Foreskin keratinocyte (primary cell): ENCODE measurements at places on chromosomes 13 and 19.

DNA sequence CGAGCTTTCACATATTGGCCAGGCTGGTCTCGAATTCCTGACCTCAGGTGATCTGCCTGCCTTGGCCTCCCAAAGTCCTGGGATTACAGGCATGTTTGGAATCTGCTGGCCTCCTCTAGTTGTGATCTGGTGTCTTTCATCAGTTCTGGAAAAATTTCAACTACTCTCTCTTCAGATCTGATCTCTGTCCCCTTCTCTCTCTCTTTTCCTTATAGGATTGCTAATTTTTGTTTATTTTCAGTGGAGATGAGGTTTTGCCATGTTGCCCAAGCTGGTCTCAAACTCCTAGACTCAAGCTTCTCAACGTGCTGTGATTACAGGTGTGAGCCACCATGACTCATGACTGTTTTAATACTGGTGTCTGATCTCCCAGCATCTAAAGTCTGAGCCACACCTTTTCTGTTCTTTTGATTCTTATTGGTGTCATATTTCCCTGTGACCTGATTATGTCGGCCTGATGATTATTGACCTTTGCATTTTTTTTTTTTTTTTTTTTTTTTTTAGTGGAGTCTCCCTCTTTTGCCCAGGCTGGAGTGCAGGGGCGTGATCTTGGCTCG is 10.4 kb upstream of the NANOS2 start:
- peak; percentile 26 for DNase-seq

DNA sequence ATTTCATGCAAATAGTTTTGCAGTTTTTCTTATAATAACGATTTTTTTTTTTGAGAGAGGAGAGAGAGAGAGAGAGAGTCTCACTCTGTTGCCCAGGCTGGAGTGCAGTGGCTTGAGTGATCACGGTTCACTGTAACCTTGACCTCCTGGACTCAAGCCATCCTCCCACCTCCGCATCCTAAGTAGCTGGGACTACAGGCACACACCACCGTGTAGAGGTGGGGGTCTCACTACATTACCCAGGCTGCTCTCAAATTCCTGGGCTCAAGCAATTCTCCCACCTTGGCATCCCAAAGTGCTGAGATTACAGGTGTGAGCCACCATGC is 26.8 kb upstream of the GJB6 start:
- DNase-seq, result no peak

DNA sequence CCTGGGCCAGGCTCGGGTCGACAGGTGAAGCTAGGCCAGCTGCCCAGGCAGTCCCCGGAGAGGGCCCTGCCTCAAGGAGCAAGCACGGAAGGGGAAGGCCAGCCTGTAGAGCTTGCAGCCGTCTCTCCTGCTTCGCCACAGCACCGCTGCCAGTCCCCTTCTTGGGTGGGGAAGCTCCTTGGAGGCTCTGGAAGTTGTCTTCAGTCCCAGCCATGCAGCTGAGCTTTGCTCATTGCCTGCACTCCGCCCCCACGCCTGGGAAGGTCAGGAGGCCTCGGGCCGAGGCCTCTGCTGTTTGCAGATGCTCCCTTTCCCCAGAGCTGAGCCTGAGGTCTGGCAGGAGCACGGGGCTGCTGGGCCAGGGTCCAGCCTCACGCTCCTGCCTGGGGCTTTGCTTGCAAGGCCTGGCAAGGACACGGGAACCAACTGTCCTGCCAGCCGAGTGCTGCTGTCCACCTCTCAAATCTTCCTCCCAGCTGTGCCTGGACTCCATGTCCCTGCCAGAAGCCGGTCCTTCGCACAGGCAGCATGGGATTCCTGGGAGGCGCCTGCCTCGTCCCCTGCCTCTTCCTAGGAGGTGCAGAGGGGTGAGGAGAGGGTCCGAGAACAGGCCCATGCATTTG is 13.3 kb downstream of the PLEKHF1 start:
- no peak for DNase-seq

DNA sequence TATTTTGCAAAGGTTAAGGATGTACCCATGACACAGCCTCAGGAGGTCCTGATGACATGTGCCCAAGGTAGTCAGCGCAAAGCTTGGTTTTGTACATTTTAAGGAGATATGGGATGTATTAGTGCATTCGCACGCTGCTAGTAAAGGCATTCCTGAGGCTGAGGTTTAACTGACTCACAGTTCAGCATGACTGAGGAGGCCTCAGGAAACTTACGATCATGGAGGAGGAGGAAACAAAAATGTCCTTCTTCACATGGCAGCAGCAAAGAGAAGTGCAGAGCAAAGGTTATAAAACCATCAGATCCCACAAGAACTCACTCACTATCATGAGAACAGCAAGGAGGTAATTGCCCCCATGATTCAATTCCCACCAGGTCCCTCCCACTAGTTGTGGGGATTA is 1017.4 kb downstream of the EFNB2 start:
- no peak for DNase-seq

- DNase-seq, result no peak
These were observed 47.2 kb downstream of the ZNF611 start for GRCh38 chr19:52687684-52688083.

- peak; percentile 74 for DNase-seq
These were observed 172.4 kb downstream of the VWA8 start for GRCh38 chr13:41788552-41788951.
